Activated CD8-positive, alpha-beta memory T cell treated with anti-CD3 and anti-CD28 coated beads for 1 hour (primary cell): ENCODE measurements at places on chromosomes 5 and 9.

GRCh38 chr5:139394654-139395566 is at the start of gene PROB1:
Gene PROB1 (minus strand): TSS chr5:139395104. CDS start chr5:139395081, 23 bp downstream.
- DNase-seq: no peak

GRCh38 chr5:65809817-65810531 is 88.0 kb downstream of the NLN start:
- DNase-seq: no peak

GRCh38 chr9:124448019-124448418 is 2.2 kb upstream of the ADGRD2 start:
- no peak for DNase-seq

GRCh38 chr9:107650321-107650720 is 160.8 kb upstream of the KLF4 start:
- no peak for DNase-seq

DNA sequence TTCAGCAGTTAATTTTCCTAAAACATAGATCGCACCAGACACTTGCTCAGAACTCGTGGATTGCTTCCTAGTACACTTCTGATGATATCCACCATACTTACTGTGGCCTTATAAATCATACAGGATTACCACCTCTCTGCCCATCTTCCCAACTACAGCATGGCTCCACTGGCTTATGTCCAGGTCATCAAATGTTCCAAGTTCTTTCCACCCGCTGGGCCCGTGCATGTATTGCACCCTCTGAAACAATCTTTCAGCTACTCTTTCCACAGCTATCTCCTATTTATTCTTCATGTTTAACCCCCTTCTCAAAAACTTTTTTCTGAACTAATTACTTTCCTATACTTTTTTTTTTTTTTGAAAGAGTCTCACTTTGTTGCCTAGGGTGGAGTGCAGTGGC is 18.5 kb downstream of the FBXW2 start:
- DNase-seq: no peak

DNA sequence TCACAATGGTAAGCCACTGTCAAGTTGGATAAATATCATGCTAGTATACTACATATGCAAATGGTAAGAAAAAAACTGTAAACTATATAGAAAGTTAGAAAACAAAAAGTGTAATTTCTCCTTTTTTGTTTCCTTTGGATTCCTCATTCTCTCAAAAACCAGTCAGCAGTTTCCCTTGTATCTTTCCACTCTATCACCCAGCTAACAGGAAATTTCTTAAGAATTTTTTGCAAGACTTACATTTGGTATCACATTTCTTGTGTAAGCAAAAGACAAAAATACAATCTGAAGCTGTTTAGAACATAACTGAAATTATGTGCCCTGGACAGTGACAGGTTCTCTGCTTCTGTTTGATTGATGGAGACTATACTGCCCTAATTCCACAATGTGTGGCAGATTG is 25.2 kb upstream of the MSH3 start:
- no peak for DNase-seq

DNA sequence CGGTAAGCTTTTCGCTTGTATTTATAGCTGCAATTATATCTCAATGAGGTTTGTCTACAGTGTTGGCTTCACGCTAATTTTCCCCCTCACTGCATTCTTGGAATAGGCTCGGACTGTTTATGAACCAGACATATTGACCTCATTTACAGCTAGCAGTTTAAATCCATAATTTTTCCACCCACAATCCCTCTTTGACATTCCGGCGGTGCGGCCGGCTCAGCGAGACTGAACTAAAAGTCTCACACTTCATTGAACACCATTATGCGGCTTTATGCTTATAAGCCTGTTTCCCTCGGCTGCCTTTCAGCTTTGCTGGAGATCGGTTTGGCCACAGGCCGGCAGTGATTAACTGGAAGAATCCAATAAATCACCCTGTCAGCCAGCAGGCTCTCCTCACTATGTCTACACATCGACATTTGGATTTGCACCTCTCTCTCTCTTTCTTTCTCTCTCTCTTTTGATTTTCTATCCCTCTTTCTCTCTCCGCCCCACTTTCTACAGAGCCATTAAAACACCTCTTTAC is 315.0 kb upstream of the TLE4 start:
- no peak for DNase-seq

GRCh38 chr5:103454770-103455169 is 107.8 kb downstream of the NUDT12 start:
- no peak for DNase-seq

- no peak for DNase-seq
Measured at GRCh38 chr9:85702726-85703289, 38.9 kb downstream of the AGTPBP1 start.

GRCh38 chr9:29644514-29644913 is 2071.2 kb upstream of the C9orf72 start:
- no peak for DNase-seq
